ENCODE measurements at places on chromosomes 1 and 21.

DNA sequence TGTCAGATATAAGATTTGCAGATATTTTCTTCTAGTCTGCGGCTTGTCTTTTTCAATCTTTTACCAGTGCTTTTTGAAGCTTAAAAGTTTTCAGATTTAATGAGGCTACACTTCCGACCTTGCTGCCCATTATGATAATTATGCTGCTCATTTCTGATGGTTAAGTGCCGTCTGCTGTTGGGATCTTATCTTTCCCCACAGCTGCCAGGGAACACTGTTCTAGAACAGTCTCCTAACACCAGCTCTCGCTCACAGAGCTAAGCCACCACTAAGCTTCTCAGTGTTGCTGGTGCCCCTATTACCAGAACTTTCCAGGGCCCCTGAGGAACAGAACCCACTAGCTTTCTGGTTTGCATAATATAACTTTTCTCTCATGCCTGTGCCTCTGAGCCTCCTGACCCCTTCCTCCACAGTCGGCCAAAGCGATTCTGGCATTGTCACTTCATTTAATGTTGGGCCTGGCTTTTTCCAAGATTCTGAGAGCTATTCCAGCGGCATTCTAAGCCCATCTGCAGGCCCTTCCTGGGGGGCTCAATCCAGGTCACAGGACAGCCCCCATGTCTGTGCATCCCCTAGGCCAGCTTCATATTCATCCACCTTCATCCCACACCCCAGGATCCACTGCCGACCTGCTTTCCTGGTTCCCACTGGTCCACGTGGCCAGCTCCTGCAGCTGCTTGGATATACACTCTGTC lies 237.0 kb downstream of the PTPRU start:
- DNase-seq, result no peak

DNA sequence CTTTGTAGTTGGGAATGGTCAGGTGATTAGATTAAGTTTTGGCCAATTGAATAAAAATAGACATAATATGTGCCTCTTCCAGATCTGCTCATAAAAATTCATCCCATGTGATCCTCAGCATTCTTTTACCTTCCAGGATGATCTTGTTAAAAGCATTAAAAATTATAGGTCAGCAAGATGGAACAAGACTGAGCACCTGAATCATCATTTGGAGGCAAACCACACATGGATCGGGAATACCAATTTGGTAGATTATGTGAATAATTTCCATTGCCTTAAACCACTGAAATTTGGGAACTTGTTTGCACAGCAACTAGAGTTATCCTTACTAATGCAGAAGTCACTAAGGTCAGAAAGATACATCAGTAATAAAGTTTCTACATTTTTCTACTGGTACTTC lies 681.4 kb upstream of the ADGRL2 start:
- DNase-seq, result no peak

- no peak for DNase-seq
Measured at GRCh38 chr21:17386498-17386897, 126.3 kb upstream of the CXADR start.

- no peak for DNase-seq
Measured at GRCh38 chr1:209103092-209103491, 480.4 kb upstream of the CAMK1G start.

DNA sequence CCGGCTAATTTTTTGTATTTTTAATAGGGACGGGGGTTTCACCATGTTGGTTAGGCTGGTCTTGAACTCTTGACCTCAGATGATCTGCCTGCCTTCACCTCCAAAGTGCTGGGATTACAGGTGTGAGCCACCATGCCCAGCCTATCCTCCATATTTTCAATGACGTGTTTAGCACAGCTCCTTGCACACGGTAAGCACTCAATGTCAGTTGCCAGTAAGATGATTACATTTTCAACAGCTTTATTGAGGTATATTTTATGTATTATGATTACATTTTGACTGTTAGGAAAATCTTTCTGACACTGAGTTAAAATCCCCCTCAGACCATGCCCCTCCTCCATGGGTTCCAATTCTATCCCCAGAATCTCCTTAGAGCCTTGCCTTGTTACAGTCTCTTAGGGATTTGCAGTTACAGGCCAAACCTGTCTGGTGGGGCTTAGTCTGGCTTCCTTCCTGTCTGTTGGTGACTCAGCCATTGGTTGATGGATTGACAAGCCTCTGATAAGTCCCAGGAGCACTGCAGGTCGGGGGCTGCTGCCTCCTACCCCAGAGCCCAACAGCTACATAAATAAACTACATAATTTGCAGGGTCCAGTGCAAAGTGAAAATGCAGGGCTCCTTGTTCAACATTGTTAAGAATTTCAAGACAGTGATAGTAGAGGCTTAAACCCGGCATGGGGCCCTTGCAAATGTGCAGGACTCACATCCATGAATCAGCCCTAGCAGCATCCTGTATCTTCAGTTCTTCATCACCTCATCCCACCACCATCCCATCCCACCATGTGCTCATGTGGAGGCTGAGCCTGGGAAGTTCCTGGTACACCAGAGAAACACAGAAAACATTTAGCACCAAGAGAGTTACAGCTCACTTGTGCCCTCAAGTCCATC lies 23.4 kb downstream of the COA7 start:
- no peak for DNase-seq

DNA sequence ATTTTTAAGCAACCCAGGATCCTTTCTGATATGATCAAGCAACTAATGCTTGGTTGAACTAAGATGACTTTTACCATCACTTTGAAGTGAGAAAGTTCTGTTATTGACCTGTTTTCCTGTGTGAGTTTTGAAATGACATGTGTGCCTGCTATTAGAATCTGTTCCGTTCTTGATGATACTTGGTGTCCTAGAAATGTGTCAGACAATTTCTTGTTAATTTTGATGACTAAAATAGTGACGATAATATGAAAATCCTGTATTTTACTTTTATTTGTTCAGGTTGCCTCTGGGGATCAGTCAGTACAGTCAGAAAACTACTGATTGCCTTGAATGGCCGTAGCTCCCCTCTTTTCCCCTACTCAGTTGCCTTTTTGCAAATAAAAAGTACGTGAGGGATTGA lies 228.0 kb downstream of the RYR2 start:
- DNase-seq, result no peak

- DNase-seq, result peak; percentile 95
Measured at GRCh38 chr1:205321162-205321958, at the start of gene NUAK2. Gene NUAK2, minus strand, starts transcription at chr1:205321745. Its CDS starts 117 bp downstream, at chr1:205321628.

- no peak for DNase-seq
Measured at GRCh38 chr1:23960291-23961020, 828 bp downstream of the PNRC2 start.

GRCh38 chr1:19505693-19506457 lies 20.5 kb upstream of the CAPZB start:
- DNase-seq, result no peak

GRCh38 chr1:53354119-53354518 lies 26.2 kb upstream of the LRP8 start:
- no peak for DNase-seq

DNA sequence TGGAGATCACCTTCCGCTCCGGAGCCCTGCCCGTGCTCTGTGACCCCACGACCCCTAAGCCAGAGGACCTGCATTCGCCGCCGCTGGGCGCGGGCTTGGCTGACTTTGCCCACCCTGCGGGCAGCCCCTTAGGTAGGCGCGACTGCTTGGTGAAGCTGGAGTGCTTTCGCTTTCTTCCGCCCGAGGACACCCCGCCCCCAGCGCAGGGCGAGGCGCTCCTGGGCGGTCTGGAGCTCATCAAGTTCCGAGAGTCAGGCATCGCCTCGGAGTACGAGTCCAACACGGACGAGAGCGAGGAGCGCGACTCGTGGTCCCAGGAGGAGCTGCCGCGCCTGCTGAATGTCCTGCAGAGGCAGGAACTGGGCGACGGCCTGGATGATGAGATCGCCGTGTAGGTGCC lies 9.6 kb downstream of the SPATA46 start:
- DNase-seq, result no peak

DNA sequence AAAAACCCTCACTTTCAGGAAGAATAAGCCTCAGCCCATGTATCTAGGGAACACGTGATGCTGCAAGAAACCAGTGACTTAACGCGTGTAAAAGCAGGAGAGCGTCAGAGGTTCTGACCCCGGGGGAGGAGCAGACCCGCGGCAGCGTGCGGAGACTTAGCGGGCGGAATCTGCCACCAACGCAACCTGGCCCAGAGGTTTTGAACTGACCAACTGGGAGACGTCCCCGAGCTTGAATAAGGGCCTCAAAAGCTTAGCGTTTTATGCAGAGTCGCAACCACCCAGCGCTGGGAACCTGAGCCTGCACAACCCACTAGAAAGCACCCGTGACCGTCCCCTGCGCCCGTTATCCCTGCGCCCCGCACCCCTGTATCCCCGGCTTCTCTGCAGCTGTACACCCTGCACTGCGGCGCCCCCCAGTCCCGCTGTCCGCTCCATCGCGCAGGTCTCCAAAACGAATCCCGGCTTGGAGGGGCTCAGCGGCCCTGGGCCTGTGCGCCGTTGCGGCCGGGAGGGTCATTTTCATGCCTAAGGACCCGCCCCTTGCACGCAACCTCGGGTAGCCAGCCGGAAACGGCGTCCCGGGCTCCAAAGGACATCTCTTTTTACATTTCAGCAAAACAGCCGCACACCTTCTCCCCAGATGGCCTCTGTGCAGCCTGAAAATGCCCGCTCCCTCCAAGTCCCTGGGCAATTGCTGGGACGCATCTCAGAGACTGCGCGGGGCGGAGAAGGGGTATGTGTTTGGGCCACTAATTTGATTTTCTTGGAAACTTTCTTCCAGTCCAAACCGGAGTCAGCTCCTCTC lies 29.4 kb upstream of the TRIM17 start:
- peak; percentile 47 for DNase-seq

DNA sequence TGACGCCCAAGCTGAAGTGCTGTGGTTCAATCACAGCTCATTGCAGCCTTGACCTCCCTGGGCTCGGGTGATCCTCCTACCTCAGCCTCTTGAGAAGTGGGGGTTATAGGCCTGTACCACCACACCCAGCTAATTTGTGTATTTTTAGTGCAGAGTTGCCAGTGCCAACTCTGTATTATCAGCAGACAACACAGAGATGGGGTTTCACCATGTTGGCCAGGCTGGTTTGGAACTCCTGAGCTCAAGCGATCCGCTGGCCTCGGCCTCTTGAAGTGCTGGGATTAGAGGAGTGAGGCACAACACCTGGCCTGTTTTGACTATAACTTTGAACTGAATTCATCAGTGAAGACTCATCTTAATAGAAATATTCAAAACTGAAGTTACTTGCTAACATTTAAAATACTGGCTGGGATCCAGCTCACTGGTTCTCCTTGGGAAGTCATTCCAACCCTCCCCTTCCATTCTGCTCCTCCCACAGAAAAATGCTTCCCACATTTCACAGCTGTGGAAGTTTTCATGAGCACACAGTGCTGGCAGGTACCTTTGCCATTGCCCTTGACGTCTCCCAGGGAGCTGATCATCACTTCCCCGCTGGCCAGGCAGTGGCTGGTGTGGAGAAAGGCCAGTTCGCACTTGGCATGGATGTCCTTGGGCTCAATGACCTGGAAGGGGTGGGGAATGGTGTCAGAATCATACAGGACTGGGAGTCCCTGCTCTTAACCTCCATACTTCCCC lies 4.7 kb downstream of the SELENBP1 start:
- DNase-seq, result no peak

DNA sequence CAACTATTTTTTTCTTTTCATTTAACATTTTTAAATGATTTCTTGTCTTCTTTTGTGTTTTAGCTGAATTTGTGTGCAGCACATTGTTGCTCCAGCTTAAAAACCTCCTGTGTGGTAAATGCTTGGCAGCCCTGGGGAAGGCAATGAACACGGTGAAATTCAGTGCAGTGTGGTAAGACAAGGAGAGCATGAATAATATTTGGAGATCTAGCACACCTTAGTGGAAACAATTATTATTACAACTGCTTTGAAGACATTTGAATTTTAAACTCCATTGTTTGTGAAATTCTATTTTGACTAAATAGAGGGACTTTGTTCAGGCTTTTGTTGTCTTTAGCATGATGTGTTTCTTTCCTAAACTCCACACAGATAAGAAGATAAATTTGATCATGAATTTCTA lies 242.6 kb upstream of the CXADR start:
- DNase-seq, result no peak

GRCh38 chr1:209742409-209743144 lies 13.3 kb upstream of the TRAF3IP3 start:
- DNase-seq, result no peak

DNA sequence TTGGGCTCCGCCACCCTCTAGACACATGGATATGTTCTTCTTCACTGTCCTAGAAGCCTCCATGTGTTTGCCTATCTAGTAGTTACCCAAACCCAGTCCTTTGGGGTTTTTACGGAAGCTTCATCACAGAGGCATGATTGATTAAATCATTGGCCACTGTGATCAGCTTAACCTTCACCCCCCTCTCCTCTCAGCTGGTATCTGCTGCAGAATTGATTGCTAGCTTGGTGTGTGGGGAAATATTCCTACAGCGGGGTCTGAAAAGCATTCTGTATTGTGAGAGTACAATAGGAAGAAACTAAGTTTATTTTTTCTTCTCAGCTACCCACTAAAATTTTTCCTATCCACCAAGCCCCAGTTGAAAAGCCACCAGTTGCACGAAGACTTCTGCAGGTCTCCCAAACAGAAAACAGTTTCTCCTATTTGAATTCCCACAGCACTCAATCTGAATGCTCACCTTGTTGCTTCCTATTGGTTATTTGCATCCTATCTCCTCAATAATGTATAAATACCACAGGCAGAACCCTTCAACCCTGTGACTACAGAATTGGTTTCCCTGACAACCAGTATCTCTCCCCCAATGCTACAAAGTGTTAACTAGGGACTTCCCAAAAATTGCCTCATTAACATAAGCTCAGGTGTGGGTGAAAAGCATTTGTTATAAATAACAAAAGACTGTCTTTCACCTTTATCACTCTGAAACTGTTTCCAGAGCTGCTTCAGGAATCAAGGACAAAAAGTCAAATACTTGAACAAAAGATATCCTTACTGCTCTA lies 9.3 kb upstream of the VANGL1 start:
- DNase-seq, result no peak

DNA sequence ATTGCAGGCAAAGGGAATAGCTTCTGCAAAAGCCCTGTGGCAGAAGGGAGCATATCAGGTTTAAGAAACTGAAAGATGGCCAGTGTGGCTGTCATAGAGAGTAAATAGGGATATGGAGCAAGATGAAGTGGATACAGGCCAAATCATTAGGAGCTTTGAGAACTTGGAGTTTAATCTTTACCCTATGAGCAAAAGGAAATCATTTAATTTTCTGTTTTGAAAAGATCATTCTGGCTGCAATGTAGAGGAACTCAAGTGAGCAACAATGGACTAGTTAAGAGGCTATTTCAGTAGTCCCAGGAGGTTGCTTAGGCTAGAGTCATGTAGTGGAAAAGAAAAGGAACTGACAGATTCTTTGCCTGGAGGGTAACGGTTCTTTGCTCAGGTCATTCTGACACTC lies 47.2 kb downstream of the RAP1A start:
- no peak for DNase-seq

GRCh38 chr1:50349242-50349565 lies 74.0 kb downstream of the DMRTA2 start:
- no peak for DNase-seq

DNA sequence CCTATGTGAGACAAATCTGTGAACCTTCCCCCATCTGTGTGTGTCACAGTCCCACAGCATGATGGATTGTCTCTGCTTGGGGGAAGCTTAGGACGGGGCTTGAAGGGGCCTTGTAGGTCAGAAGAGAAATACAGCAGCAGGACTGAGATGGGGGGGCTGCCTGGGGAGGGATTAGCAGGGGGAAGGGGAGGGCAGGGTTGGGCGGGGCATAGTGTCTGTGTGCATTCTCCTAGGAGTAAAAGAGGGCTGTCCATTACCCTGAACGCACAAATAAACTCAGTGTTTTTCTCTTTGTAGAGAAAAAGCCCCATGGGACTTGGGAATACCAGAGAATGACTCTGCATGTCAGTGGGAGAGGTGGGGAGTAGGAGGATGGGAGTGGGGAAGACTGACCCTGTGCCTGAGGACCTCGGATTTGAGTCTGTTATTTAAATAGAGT lies 16.4 kb downstream of the RNF220 start:
- DNase-seq, result no peak

- DNase-seq, result no peak
Measured at GRCh38 chr1:62728963-62729362, 40.8 kb upstream of the DOCK7 start.

All from mesothelial cell of epicardium (in vitro differentiated cells).